Right cardiac atrium (tissue), 5 donors: ENCODE measurements at places on chromosomes 5 and 9. TPM values are rescaled to one million over a fixed set of nuclear protein-coding genes. Genes with fewer than 3 reads are reported as not detected.
A peak's percentile ranks its signal among the peaks of the same experiment; 100 is the strongest.

The ARAP3 gene
- 18.8 TPM for total RNA-seq

DNA sequence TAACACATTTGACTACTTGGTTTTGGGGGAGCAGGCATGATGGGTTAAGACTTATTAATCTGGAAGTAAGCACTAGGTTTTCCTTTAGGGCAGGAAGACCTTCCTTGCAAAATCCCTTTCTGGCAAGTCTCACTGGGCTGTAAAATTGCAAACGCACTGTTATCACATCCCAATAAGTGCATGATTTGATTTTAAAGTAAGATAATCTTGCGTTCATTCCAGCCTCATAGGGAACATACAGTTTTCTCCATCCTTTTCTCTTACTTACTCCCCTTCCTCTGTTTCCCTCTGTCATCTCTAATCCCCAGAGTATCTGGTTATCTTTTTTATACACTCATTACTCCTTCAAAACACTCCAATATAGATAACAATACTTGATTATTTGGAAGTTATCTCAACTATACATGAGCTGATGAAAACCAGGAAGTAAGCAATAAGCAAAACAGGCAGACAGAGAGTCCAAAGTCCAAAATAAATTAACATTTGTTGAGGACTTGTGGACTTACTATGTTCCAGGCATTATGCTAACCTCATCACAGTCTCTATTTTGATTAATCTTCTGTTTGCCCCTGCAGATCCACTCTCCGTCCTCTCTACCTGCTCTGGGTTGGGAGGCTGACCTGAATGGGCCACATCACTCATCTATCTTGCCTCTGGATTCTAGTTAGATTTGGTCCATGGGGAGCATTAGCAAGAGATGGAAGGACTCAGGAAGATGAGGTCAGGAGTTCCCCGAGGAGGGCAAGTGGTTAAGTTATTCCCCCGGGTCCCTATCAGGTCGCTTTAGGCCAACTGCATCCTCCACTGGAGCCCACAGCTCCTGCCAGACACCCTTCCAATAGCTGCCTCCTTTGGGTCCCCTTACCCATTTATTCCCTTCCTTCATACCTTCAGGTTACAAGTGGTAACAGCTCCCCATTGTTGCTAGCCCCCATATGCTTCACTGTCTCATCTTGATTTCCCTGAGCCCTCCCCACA, 60.2 kb downstream of the SLC22A5 start:
- no peak for DNase-seq

DNA sequence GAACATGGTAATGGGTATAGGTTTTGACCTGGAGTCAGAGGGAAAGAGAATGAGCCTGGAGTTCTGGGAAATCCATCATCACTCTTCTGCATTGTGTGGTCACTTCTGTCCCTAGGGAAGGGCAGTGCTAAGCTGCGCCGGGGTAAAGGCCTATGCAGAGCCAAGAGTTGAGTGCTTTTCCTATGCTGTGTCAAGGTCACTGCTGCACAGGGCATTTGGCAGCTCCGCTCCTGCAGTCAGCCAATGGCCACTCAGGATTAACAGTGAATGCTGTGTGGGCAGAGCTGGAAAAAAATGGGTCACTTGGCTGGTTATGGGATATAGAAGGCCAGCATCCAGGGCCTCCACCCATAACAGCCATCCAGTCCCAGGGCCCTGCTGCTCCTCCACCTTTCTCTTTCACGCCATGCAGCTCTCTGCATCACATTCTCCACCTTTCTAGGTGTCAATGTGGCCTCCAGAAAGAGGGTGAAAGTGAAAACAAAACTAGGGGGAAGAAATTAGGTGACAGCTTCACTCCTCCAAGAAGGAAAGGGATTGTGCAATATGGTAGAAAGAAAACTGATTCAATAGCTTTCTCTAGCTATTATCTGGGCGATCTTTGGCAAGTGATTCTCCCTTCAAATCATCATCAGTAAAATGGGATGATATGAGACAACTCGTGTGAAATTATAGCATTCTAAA, 279.3 kb upstream of the ANKRD55 start:
- peak; percentile 74 for DNase-seq

The MYOZ3 gene
- 4.9 TPM for total RNA-seq

The FGFR4 gene
- total RNA-seq: 3.5 TPM

The SLC6A19 gene
- total RNA-seq: not detected

GRCh38 chr5:15525703-15526275, 25.8 kb downstream of the FBXL7 start:
- no peak for DNase-seq

The PRUNE2 gene
- 30.5 TPM for total RNA-seq

DNA sequence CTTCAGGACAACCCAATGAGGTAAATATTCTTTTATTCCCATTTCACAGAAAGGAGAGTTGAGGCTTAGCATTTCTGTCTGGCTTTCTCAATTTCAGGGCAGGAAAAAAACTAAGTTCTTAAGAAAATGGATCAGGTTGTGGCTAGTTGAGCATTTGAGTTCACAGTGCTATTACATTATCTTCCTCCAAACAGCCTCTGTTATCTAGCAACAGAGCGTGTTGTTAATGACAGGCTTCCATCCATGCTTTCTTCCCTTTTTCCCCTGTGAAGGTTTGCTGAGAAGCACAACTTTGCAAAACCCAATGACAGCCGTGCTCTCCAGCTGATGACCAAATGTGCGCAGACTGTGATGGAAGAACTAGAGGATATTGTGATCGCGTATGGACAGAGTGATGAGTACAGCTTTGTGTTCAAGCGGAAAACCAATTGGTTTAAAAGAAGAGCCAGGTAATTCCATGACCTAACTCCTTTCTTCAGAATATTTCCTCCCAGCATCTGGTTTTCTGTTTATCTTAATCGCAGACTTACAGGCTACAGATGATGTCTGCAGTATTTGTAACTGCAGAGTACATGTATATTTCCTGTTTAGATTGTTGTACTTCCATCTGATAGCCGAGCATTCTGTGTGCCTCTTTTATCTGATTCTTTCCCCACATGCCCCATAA, 1.5 kb downstream of the THG1L start:
- DNase-seq: no peak

DNA sequence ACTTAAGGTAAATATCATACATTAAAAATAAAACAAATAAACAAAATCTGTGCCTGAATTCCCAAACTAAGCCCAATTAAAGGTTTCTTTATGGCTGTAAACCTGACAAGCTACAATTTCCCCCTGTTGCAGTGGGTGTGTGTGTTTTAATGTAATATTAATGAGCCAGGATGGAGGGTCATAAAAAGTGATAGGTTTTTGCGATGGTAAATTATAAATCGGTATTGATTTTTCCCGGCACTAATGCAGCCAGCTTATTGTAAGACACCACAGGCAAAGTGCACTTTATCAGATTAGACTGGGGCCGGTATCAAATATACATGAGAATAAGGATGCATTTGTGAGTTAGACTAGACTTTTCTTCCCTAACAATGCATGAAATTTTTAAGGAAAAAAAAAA, 120.4 kb downstream of the EBF1 start:
- DNase-seq: no peak

The COL5A1 gene
- total RNA-seq: 16.0 TPM

- no peak for DNase-seq
Observed at GRCh38 chr9:129814432-129815223, 9.3 kb downstream of the TOR1A start.

DNA sequence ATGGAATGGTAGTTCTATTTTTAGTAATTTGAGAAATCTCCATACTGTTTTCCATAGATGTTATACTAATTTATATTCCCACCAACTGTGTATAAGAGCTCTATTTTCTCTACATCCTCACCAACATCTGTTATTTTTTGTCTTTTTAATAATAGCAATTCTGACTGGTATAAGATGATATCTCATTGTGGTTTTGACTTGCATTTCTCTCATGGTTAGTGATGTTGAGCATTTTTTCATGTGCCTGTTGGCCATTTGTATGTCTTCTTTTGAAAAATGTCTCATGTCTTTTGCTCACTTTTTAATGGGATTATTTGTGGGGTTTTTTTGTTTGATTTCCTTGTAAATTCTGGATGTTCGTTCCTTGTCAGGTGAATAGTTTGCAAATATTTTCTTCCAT, 154.4 kb downstream of the ZSWIM6 start:
- no peak for DNase-seq

- DNase-seq: peak; percentile 31
Observed at GRCh38 chr5:149773291-149774095, 43.4 kb downstream of the PPARGC1B start.

GRCh38 chr5:54902791-54903473, 82.5 kb downstream of the ESM1 start:
- DNase-seq: no peak

DNA sequence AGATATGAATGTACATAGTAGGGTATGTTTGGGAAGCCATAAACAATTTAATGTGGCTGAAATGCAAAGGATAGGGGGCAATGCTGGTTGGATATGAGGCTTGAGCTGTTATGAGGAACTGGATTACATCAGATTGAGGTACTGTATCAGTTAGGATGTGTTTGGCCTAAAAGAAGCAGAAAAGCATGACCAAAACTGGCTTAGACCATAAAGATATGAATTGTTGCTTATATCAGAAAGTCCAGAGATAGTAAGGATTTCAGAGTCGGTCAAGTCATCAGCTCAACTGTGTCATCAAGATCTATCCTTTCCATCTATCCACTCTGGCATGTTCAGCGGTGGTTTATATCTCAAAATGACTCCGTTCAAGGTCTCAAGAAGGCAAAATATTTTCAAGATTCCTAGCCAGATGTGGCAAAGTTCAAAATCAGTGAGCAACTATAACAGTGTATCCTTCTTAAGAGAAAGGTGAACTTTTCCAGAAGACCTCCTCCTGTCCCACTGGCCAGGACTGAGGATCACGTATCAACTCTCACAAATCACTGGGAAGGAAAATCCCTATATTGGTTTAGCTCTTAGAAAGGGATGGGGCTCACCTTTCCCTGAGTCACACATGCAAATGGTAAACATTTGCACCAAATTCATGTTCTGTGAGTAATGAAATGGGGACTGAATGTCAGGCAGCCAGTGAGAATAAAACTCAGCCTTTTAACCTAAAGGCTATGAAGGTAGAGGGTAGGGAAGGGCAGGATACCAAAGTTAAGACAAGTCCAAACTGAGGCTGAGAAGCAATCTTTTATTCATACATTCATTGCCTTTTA, 257.8 kb downstream of the TRIM32 start:
- DNase-seq: no peak

GRCh38 chr5:83767409-83767992, 46.8 kb upstream of the HAPLN1 start:
- DNase-seq: no peak

GRCh38 chr5:94066437-94067207, 325.2 kb upstream of the POU5F2 start:
- no peak for DNase-seq

- no peak for DNase-seq
Observed at GRCh38 chr5:83787631-83788030, 67.0 kb upstream of the HAPLN1 start.

GRCh38 chr5:176470539-176470938, 22.4 kb downstream of the FAF2 start:
- DNase-seq: no peak

The CXCL14 gene
- 8.9 TPM for total RNA-seq

- no peak for DNase-seq
Observed at GRCh38 chr5:71778678-71779276, 59.7 kb downstream of the CARTPT start.

The CYLC2 gene
- total RNA-seq: not detected

DNA sequence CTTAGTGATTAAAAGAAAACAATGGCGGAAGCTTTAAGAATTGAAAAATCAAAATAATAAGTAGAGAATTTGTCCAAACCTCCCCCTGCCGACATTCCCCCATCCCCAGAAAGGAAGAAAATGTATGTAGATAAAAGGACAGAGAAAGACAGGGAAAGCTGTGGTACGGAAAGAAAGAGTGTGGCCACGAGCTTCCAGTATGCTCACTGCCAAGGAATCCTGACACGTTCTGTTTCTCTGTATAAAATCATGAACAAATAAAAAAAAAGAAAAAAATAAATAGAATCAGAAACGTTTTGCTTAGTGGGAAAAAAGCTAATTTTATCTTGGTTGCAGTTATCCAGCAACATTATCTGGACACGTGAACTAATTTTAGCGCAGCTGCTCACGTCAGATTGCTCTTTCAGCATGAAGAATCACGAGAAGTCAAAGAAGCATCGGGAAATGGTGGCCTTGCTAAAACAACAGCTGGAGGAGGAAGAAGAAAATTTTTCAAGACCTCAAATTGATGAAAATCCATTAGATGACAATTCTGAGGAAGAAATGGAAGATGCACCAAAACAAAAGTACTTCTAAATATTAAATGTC, 15.2 kb downstream of the DNAJC21 start:
- DNase-seq: no peak

The SMIM32 gene
- not detected for total RNA-seq
